Iris pigment epithelial cell (primary cell): ENCODE measurements at places on chromosomes 7 and 10.

- no peak for DNase-seq
Observed at GRCh38 chr7:152571068-152571467, 104.9 kb downstream of the XRCC2 start.

- DNase-seq, result no peak
Observed at GRCh38 chr7:35415411-35415822, 161.5 kb upstream of the TBX20 start.

- no peak for DNase-seq
Observed at GRCh38 chr10:27611744-27612550, 107.8 kb downstream of the RAB18 start.

DNA sequence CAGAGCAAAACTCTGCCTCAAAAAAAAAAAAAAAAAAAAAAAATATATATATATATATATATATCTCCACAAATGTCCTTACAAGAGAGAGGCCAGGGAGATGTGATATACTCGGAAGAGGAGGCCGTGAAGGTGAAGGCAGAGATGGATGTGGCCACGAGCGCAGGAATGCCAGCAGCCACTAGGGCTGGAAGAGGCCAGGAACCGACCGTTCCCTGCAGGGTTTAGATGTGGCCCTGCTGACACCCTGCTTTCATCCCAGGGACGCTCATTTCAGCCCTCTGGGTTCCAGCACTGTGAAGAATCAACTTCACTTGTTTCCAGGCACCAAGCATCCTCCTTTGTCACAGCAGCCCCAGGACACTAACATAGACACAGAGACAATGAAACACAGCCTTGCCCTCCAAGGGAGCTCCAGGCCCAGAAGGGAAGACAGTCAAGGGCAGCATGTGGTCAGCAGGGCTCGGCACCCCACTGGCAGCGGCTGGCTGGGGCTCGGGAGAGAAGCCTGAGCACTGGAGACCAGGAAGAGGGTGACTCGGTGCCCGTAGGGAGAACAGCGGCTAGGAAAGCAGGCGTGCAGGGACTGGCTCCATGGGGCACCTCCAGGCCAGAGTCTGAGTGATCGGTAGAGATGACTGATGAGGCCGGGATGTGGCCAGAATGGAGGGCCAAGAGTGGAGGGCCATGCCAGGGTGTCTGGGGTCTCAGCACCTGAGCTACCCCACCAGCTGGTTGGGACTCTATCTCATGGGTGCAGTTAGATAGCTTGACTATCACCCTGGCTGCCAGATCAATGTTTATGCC lies 7.6 kb downstream of the WDR86 start:
- no peak for DNase-seq

DNA sequence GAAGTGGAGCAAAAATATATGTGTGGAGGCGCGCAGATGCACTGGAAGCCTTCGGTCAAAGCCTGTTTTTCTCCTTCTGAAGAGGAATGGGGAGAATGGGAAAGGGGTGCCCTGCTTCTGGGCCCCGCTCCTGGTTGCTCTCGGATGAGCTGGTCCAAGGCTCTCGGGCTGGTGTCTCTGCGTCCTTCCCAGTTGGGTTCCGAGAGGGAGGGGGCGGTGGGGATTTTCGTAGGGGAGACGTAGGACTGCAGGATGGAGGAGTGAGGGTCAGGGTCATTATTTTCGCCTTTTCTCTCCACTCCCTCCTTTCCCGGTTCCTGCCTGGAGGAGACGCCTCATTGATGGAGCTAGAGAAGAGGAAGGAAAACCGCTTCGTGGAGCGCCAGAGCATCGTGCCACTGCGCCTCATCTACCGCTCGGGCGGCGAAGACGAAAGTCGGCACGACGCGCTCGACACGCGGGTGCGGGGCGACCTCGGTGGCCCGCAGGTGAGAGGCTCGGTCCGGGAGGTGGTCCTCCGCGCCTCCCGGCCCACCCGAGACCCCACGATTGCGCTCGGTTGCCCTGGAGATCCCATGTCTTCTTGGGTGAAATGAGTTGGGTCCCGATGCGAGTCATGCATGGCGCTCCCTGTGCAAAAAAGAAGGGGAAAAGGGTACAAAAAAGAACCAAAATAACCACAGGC lies 790 bp downstream of the ADAM22 start:
- no peak for DNase-seq

GRCh38 chr10:84583501-84583900 lies 255.1 kb downstream of the CCSER2 start:
- DNase-seq, result no peak

DNA sequence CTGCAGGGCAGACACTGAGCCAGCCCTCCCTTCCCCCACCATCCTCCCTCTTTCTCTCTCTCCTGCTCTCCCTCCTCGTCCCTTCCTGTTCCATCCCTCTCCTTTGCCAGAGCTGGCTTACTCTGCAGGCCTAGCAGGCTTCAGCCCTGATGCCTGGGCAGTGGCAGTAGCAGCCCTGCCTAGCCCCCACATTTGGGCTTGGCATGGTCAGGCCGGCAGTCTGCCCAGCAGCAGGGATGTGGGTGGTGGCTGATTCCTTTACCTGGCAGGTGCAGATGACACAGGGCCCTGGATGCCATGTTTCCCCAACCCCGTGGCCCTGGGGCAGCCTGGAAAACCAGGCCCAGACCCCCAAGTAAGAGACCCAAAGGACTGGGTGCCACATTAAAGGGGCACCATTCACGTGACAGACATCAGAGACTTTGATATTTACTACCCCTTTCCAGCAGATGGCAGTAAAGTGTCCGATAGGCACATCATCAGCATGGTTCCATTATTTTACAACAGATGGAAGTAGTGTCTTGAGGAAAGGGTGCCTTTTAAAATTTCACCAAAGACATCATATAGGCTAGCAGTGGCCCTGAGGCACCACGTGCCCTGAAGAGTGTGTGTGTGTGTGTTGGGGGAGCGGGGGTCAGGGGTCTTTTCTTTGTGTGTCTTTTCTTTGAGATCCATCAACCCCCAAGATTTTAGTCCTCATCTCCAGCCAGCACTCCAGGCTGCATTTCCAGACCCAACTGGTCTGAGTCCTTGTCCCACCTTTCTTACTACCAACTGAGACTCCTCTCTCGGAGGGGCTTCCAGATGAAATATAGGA lies 5.9 kb downstream of the KCP start:
- peak; percentile 49 for DNase-seq

DNA sequence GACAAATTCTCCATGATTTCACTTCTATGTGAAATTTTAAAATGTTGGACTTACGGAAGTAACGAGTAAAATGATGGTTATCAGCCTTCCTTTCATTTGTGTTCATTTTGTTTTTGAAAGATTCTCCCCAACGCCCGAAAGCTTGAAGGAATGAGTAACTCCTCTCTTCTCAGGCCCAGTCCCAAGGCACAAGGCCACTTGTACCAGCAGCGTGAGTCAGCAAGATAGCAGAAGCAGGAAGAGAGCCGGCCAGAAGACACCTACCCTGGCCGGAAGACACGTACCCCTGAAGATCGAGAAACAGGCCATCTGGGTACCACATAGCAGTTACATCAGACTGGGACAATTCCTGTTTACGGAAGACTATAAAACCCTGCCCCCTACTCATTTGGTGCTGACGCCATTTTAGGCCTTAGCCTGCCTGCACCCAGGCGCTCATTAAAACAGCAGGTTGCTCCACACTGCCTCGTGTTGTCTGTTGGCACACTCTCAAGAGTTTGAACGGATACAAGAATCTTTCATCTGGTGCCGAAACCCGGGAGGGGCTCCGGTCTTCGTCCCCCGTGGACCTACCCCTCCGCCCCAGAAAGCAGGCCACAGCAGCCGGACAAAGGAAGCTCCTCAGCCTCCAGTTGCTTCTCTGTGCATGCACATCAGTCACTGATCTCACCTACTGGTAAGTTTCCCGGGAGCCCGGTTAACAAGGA lies 60.4 kb downstream of the LRRC17 start:
- peak; percentile 76 for DNase-seq

DNA sequence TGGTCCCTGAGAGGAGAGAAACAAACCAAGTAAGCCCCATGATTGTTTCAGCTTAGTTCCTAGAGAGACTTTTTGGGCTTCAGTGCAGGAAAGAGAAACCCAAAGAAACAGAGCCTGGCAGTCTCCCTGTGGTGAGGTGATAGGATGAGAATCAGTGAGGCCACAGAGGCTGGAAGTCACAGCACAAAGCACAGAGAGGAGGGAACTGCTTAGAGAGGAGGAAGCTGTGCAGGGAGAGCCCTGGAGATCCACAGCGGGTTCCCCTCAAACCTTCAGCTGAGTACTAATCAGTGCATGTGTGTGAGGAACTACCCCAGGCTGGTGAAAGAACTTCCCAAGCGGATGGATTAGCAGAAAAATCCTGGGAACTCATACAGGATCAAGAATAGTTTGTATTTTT lies 27.4 kb upstream of the HECW1 start:
- no peak for DNase-seq

DNA sequence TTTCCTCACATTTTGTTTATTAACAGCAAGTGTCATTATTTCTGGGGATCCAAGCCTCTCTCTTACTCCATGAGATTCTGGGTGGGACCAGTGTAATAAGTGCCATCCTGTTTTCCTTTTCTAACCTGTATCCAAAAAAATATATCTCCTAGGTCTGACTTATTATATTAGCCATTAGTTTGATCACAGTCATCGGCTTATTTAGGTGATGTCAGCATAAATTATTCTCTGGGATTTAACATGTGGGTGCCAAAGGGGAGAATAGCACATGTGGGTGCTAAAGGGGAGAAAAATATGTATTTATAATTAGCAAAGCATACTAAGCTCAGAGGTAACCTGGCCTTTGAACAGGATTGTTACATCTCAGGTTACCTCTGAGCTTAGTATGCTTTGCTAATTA lies 293.8 kb upstream of the SEMA3D start:
- no peak for DNase-seq

DNA sequence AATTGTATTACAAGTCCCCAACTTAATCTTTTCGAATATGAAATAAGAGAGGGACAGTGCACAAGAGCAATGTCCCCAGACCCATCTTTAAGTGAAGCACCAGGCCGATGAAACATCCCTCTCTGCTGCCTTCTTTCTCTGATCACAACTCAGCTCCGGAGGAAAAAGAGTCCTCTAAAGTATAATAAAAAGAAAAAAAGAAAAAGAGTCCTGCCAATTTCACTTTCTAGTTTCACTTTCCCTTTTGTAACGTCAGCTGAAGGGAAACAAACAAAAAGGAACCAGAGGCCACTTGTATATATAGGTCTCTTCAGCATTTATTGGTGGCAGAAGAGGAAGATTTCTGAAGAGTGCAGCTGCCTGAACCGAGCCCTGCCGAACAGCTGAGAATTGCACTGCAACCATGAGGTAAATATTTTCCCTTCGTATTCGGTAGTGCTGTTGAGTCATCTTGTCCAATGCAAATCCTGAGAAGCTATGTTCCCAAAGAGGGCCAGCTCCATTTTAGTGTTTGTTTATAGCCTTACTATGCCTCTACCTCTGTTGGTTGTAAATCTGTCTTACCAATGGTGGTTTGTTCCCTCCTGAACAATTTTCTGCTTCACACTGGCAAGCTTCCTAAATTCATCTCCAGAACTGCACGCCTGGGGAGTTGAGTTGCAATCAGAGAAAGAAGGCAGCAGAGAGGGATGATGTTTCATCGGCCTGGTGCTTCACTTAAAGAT lies at the start of gene IFIT2:
TSS of gene IFIT2 (plus strand) at position 326 of the 725 bp plus-strand sequence. CDS start at position 404, 78 bp downstream.
- peak; percentile 80 for DNase-seq

DNA sequence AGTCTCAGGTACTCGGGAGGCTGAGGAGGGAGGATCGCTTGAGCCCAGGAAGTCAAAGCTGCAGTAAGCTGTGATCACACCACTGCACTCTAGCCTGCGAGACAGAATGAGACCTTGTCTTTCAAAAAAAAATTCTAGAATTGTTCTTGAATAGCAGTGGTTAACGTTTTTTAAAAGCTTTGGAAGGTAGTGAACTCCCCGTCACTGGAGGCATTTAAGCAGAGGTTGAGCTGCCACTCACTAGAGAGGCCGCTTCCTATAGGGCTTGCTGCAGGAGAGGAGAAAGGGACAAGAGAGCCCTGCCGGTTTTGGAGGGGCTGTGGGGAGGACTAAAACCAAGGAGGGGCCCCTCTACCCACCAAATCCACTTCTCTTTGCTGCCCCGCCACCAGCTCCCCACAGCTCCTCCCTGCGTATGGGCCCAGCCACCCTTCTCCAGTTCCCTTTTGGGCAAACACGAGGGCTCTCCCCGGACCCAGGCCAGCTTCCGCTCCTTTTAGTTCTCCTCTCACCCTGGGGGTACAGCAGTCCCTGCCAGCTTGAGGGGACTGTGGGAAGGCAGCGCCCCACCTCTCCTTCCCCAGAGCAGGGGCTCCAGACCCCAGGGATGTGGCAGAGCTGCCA lies 86.9 kb upstream of the GTF2I start:
- no peak for DNase-seq

DNA sequence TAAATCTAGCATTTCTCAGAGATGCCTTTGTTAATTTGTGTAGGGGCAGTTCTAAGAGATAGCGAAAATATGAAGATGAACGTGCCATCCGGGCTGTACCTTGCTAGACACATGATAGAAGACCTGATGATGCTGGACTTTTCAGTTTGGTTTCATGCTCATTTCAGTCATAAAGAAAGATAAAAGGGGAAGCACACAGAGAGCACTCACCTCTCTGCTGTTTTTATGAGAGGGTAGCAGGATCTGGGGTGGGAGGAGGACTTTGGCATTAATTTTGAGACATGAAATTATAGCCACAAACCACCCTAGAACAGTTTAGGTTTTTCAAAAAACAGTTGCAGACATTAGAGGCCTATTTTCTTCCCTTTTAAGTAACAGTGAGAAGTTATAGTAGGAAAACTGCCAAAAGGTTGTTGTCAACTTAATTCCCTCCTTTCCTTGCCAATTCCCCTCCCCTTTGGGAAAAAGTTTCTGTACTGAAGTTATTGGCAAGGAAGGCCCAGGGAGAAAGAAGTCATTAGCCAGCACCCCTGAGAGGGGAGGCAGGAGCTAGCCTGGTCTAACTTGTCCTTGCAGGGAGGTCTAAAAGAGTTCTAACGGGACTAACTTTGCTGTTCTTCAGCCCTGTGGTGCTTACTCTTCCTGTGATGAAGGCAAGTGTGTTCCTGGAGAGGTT lies 2.6 kb downstream of the ST7 start:
- no peak for DNase-seq

- DNase-seq, result no peak
Observed at GRCh38 chr7:51113560-51113959, 203.0 kb downstream of the COBL start.

DNA sequence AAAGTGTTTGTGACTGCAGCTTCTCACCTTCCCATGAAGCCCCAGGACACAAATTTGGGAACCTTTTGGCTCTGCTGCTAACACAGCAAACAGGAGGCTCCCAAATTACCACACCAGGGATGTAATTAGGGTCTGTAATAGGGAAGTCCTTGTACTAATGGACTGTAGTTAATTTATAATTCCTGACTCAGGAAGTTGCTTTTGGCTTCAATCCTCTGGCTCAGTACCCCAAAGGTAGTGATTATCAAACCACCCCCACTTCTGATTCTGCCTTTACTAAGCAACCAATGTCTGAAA lies 3.8 kb upstream of the MALSU1 start:
- no peak for DNase-seq

GRCh38 chr10:122699796-122700455 lies at the start of gene C10orf120:
Gene C10orf120 (minus strand): TSS chr10:122699846. CDS start chr10:122699790, 56 bp downstream.
- no peak for DNase-seq

DNA sequence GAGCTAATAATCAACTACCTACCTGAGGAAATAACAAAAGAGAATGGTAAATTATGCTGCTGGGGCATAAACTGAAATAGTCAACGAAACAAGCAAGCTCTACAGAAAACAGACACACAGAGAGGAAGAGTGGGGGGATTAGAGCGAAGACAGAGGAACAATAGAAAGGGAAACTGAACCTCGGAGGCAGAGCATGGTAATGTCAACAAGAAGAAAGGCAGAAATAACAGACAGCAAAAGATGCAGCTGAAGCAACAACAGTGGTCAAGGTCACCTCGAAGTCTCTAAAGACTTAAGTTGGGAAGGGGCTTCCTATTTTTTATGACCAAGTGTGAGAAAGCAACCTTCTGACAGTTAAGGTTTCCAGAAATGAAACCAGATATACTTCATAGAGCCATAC lies 177.0 kb downstream of the ZNF438 start:
- no peak for DNase-seq
